Chondrocyte (in vitro differentiated cells): ENCODE measurements at places on chromosomes 13 and 19. TPM values are rescaled to one million over a fixed set of nuclear protein-coding genes. Genes with fewer than 3 reads are reported as not detected.

The PLK5 gene
- total RNA-seq = 0.12 TPM in 1 of 3 replicates, not detected in the others

The PSPN gene
- total RNA-seq = 2.8 to 3.4 TPM (median 3.1 TPM) in 3 replicates

The ERICH6B gene
- total RNA-seq = not detected in 3 replicates

The CCL25 gene
- not detected in 3 replicates for total RNA-seq

The SOX1 gene
- not detected in 3 replicates for total RNA-seq

- DNase-seq = no peak
These were observed 42.8 kb downstream of the GAS6 start for GRCh38 chr13:113820813-113821651.

- DNase-seq = no peak
These were observed 2.8 kb upstream of the KCNJ14 start for GRCh38 chr19:48452289-48453190.

- no peak for DNase-seq
These were observed 4.9 kb upstream of the AMER2 start for GRCh38 chr13:25177012-25177411.

DNA sequence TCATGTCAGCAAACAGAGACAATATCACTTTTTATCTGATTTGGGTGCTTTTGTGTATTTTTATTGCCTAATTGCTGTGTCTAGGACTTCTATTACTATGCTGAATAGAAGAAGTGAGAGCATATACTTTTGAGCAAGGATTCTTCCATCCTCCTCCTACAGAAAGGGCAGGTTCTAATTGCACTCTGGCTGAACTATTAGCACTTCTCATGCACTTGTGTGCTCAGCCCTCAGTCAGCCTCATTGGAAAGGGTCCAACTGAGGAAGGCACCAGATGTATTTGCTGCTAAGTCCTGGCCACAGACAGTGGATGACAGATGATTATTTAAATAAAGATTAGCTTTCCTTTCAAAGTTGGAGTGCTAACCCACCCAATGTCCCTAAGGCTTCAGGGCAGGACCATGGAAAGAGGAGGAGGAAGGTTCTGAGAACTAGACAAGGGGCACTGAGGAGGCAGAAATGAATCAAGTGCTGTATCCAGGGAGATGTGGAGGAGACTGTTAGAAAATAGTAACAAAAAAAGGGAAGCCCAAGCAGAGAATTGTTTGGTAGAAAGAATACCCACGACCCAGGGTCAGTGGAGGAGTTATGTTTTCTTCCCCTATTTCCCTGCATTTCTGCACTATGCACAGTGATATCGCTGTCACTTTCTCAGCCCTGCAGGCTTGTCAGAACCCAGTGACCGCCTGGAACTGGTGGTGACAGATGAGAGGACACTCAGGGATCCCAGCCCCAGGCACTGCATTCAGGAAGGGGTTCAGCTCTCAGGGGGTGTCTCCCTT lies 8.0 kb downstream of the LILRB4 start:
- DNase-seq = no peak
